Tibial nerve (tissue), 4 donors: ENCODE measurements at places on chromosomes 13 and 19.

DNA sequence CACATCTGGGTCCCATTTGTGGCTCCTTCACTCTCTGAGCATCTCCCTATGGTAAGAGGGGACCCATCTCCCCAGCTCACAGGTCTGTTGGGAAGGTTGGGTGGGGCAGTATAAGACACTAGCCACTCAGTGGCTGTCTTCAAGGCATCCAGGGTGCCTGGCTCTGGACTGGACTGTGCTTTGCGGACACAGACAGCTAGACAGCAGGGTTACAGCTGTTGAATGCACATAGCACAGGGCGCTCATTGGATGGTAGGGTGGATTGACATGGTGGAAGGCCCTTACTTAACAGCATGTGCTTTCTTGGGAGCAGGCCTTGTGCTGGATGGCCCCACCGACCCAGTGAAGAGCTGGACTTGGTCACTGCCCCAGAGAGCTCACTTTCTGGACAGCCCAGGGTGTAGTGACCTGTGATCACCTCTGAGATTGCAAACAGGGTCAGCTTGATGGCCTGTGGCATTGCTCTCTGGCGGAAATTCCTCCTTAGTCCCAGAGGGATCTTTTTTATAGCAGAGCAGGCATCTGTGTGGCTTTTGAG, 1.9 kb downstream of the ZNF444 start:
- DNase-seq, result no peak

GRCh38 chr19:39679056-39679790, 23.5 kb downstream of the LGALS16 start:
- DNase-seq, result no peak

GRCh38 chr13:50220938-50221337, 205.7 kb downstream of the KCNRG start:
- DNase-seq, result no peak

DNA sequence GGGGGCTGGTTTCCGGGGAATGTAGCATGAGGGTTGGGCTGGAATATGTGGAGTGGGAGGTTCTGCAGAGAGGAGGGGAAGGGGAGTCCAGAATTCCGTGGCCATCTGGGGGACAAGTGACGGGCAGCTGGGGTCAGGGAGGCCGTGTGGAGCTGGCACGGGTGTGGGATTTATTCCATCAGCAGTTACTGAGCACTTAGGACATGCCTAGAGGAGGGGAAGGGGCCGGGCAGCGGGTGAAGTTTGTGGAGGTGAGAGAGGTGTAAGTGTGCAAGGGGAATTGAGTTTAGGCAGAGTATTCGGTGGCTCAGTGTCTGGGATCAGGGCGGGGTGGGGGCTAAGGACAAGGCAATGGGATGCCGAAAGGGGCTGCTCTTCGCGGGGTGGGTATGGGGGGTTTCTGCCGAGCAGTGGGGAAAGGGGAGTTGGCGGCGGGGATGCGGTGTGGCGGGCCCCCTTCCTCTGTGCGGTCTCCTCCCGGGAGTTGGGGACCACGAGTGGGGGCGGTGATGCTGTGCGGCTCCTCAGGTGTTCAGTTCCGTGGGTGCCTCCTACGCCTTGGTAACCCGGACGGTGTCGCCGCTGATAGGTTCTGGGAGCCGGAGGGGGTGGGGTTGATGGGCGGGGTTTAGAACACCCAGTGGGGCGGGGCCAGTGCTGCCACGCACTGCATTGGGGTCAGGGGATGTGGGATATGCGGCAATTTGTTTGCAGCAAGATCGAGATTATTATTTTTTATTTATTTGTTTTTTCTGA, 5.4 kb downstream of the CCDC61 start:
- DNase-seq, result no peak

DNA sequence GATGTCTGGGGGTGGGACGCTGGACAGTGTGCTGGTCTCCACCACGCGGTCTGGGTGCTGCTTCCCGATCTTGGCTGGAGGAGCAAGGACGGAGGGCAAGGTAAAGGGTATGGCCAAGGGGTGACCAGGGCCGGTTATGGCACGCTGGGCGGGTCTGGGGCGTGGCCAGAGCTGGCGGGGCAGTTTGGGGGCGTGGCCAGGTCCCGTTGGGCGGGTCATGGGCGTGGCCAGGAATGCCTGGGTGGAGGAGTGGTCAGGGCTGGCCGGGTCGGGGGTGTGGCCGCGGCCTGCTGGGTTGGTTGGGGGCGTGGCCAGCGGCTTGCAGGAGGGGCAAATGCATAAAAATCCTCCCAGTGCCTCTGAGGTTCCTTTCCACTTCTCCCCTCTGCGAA, 19.2 kb downstream of the GPX4 start:
- DNase-seq, result no peak

DNA sequence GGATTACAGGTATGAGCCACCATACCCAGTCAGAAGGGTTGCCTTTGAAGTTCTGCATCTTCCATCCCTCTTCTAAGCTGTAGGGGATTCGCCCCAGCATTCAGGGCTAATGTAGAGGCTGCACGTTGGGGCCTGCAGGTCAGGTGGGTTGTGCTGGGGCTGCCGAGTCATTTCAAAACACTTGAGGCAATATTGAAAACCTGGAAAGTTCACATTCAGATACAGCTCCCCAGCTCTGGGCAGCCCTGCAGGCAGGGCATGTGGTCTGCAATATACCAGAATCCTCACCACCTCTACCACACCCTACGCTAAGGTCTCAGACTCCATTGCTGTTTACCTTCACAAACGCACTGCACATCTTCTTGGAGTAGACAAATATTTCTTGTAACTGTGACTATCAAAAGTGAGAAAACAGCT, 24.6 kb downstream of the CCNE1 start:
- DNase-seq, result no peak

DNA sequence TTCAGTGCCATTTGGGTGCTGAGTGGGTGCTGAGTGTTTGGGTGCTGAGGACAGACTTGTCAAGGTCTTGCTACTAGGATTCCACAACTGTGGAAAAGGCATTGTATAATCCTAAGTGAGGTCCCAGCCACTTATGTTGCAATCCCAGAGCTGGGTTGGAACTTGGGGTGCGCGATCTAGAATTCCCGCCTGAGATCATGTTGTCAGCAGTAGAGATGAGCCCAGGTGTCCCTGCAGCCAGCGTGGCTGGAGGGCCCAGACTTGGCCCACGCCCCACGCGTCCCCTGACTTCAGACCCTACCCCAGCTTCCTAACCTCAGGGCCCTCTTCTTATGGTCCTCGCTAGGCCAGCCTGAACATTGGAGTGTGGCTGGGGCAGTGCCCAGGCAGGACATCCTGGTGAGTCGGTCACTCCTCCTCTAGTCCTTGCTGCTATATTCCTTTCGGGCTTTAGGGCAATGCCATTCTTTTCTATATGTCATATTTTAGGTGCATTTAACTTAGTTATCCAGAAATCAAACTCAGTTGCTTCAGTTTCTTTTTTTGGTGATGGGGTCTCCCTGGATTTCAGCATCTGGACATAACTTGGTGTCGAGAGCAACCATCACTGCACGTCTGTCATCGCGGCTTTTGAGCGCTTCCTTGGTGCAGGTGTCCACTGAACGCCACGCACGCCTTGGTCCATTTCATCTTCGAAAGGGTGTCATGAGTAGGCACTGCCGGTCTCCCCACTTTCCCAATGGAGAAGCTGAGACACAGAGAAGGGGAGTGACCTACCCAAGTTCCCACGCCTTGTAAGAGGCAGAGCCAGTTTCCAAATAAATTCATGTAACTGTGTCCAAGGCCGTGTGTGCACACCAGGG, 46.4 kb upstream of the F7 start:
- no peak for DNase-seq
